Tibial nerve (tissue), 4 donors: ENCODE measurements at places on chromosomes 6 and 20.

DNA sequence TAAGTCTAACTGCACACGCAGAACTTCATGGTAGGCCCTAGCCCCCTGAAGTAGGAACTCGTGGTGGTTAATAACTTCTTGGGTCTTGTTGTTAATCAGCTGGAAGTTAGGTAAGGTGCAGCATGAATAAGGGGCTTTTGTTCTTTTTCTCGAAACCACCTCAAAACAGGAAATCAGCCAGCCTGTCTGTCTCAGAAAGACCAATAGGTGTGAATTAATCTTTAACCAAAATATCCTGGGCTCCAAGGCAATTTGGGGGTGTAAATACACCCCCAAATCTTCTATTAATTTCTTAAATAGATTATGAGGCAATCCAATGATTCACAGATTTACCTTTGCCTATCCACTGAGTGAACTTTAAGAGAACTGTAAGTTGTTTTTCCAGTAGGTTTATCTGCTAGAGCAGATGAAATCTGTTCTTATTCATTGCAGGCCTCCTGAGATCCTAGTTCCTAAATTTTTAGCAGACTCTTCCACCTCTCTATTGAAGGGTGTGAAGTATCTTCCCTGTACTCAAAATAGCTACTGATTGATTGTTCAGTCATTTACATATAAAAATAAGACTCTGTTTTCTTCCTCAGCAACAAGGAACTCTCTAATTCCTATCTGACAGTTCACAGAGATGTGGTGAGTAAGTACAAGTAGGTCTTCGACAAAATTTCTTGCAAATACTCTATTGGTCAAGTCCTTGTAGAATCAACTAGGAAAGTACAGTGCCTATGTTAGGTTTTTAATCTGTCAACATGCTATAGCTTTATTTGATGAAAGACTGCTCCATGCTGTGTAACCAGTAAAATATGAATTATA lies 427.1 kb upstream of the NOX3 start:
- no peaks in the 10 kb centered on the region for H3K36me3 ChIP-seq
- no peak for DNase-seq
- H3K4me3 ChIP-seq = no peak overlapping the region

- H3K4me3 ChIP-seq = no peak overlapping the region
- H3K4me1 ChIP-seq = no peaks in the 10 kb centered on the region
- peak; percentile 71 for DNase-seq
These were observed 32.2 kb upstream of the ERVFRD-1 start for GRCh38 chr6:11143394-11144371.

DNA sequence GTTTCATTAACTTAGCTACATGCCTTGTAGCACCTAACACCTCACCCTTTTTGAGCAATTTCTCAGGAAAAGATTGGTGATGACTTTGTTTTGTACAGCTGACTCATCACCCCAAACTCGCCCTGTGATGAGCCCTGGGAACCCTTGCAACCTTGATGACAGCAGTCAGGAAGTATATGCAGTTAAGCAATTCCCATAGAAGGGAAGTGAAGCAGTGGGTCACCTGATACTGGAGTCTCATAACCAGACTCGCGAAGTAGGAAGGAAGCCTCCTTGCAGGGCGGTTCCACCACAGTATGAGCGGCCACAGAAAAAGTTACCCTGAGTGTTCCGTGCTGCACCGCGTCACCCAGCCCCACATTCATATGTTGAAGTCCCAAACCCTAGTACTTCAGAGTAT lies 82.0 kb upstream of the EDN1 start:
- no peaks in the 10 kb centered on the region for H3K4me1 ChIP-seq
- peak; percentile 17 for DNase-seq
- H3K36me3 ChIP-seq = no peaks in the 10 kb centered on the region

DNA sequence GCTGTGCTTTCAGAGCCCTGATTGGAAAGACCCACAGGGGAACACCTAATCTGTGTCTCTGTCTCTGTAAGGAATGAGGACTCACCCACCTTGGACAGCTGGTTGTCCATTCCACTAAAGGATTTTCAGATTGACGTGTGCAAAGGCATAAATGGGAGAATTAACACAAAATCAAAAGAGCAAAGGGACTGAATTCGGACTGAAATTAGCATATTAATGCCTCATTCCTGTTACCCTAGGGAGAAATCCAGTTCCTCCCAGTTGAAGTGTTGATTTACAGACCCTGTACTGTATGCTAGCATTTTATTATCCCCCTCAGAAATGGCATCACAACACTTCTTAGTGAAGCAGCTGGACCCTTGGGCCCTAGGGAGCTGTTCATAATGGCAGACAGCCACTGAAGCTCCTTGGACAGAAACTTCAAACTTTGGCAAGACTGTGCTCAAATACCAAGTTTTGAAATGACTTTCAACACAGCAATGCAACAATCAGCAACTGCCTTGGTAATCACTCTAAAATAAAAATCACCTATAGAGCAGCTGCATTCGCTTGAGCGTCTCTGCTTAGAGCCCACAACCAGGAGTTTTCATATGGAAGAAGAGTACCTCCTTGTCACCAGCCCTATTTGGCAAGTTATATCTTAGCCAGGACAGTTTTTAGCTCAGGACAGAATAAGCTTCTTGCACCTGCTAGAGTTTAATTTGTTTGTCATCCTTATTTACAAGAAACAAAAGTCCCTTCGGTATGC lies 118.1 kb downstream of the TRDN start:
- no peaks in the 10 kb centered on the region for H3K36me3 ChIP-seq
- H3K27me3 ChIP-seq = no peaks in the 10 kb centered on the region
- no peak overlapping the region for H3K4me3 ChIP-seq
- H3K27ac ChIP-seq = peak overlapping the region; percentile 52

DNA sequence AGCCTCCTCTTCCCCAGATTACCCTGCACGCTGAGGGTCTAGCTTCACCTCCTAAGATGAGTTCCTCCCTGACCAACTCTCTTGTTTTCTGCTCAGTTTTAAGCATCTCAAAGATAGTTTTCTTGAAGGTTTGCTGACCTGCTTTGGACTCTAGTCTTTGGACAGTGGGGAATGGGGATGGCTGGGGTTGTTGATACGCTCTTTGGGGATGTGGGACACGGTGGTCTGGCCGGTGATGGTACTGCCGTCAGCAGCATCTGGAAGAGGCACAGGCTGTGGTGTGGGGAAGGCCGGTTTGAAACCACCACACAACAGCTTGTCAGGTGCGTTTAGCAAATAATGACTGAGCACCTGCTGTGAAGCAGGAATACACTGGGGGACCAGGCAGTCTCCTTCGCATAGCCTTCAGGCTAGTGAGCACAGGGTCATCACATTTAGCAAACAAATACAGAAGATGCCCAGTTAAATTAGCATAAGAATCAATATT lies 94.1 kb downstream of the TMEM242 start:
- peaks cover 19% of the 10 kb centered on the region for H3K27me3 ChIP-seq
- no peaks in the 10 kb centered on the region for H3K36me3 ChIP-seq
- H3K4me1 ChIP-seq = no peaks in the 10 kb centered on the region
- H3K27ac ChIP-seq = no peak overlapping the region
- DNase-seq = no peak

DNA sequence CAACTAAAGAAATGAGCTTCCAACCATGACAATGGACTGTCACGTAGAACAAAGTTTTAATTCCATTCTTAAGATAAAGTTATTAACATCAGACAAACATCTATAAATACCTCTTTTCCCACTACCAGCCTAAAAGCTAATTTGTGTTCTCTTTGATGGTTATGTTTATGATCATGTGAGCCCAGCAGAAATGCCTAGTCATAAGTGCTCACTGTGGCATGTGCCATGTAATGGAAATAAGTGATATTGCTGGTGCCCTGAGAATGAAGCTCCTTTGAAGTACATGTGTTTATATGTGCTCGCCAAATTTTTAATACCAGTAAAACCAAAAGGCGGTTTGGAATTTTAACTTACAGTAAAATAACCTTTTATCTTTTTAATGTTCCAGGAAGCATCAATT lies 205.8 kb downstream of the ISM1 start:
- DNase-seq = no peak
- H3K27ac ChIP-seq = no peak overlapping the region
- H3K27me3 ChIP-seq = no peaks in the 10 kb centered on the region
- no peaks in the 10 kb centered on the region for H3K4me1 ChIP-seq
- peaks cover 20% of the 10 kb centered on the region for H3K36me3 ChIP-seq

DNA sequence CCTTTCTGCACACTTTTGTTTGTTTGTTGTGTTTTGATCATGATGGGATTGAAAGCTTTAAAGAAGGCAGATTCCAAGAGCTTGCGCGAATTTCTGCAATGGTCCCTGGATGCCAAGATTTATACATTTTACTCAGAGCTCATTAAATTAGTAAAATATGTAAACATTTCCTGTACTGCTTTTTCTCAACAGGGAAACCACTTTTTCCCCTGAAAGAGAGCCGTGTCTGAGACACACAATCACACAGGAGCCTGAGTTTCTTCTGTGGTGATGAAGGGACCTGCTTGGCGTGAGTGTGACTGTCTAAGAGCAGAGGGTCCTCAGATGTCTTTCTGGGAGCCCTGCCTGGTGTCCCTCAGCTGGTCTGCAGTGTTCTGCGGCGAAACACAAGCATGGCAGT lies 12.1 kb upstream of the TAGAP start:
- H3K4me3 ChIP-seq = no peak overlapping the region
- DNase-seq = no peak
- no peak overlapping the region for H3K27ac ChIP-seq
- H3K36me3 ChIP-seq = no peaks in the 10 kb centered on the region

DNA sequence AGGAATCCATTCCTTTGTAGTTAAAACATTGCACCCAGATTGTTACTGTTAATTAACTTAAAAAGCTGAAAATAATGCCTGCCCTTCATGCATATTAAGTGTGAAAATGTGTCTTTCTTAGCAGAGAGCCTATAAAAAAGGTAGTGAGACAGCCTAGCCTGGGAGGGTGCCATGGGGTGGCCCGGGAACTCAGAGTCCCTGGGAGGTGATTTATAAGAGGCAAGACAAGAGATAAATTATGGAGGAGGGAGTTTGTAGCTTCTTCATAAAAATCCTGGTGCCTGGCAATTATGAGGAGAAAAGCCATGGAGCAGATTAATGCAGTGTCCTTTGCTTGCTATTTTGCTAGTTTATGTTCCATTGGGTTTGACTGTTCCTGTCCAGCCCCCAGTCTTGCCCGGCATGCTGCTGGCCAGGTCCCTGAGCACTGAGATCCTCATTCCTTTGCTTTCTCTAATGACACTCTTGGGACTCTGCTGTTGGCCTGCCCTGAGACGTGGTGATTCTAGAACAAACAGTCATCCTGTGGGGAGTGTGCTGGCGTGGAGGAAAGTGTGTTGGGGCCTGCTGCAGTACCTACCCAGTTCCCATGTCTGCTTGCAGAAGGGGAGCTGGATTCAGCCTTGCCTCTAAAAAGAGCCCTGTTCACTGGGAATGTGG lies 4.2 kb downstream of the MLN start:
- no peaks in the 10 kb centered on the region for H3K4me1 ChIP-seq
- no peak overlapping the region for H3K27ac ChIP-seq
- no peaks in the 10 kb centered on the region for H3K36me3 ChIP-seq
- H3K27me3 ChIP-seq = peaks cover 68% of the 10 kb centered on the region
- no peak for DNase-seq

DNA sequence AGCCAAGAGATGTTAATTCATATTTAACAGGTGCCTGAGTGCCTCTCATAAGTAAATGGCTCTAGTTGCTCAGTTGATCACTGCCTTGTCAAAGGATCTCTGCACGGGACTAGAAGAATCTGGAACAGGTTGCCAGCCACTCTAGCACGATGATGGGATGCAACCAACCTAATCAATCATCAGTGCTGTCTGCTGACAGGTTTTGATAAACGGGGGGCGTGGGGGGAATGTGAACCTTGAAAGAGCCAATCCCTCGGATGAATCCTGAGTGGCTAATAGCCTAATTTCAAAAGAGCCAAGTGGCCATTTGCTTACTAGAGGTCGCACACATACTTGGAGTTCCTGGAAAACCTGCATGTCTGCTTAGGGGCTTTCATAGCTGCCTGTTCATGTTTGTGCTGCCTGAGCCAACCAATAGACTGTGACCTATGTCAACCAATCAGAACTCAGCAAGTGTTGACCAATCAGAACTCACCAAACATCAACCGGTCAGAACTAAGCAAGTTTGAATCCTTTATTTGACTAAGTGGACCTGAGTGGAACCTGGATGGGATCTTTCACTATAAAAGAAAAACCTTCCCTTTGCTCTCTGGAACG lies 43.5 kb upstream of the ECI2 start:
- no peak overlapping the region for H3K4me3 ChIP-seq
- no peaks in the 10 kb centered on the region for H3K27me3 ChIP-seq
- DNase-seq = no peak

GRCh38 chr20:21303872-21304586 lies 898 bp downstream of the XRN2 start:
- no peaks in the 10 kb centered on the region for H3K27me3 ChIP-seq
- DNase-seq = no peak
- H3K27ac ChIP-seq = peak overlapping the region; percentile 97
- peaks cover 11% of the 10 kb centered on the region for H3K4me1 ChIP-seq
- H3K36me3 ChIP-seq = no peaks in the 10 kb centered on the region
- H3K4me3 ChIP-seq = peak overlapping the region; percentile 84

GRCh38 chr20:58377766-58378401 lies 11.1 kb upstream of the VAPB start:
- no peaks in the 10 kb centered on the region for H3K36me3 ChIP-seq
- H3K4me3 ChIP-seq = no peak overlapping the region
- no peaks in the 10 kb centered on the region for H3K4me1 ChIP-seq
- no peaks in the 10 kb centered on the region for H3K27me3 ChIP-seq
- no peak for DNase-seq

GRCh38 chr6:43669922-43670622 lies 17.5 kb downstream of the MRPS18A start:
- peak overlapping the region; percentile 64 for H3K27ac ChIP-seq
- no peaks in the 10 kb centered on the region for H3K27me3 ChIP-seq
